ENCODE measurements at places on chromosomes 13 and 19.

DNA sequence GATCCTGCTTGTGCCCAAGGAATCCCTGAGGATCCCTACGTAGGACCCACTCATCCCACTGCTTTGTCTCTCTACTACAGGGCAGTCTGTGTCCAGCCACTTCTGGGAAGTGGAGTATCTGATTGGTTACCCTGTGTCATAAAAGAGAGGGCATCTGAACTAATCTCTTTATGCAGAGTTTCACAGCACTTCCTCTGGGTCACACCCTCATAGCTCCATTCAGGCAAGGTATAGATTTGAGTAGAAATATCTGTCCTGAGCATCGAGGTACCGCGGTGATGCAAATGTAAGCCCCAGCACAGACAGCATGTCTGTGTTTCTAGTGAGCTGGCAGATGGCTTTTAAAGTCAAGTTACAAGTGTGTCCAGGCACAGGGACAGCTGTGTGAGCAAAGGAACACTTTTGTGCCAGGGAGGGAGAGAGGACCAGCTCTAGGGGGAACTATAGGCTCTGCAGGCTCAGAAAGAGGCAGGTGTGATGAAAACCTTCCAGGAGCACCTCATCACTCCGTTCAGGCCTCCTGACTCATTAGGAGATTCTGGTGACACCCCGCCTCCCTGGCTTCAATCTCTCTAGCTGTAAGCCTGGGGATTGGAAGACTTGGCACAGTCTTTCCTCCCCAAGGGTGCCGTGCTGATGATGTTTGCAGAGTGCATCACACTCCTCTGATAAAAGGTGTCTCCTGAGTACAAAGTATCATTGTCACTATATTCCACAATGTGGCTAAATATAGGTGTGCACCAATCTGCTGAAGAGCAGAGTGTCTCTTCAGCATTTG lies 84.3 kb upstream of the UBL3 start:
- peak; percentile 61 for DNase-seq

- DNase-seq: peak; percentile 16
Observed at GRCh38 chr13:110055089-110055488, 251.9 kb downstream of the COL4A1 start.

GRCh38 chr13:112042496-112042895 lies 24.5 kb upstream of the SOX1 start:
- DNase-seq: no peak

DNA sequence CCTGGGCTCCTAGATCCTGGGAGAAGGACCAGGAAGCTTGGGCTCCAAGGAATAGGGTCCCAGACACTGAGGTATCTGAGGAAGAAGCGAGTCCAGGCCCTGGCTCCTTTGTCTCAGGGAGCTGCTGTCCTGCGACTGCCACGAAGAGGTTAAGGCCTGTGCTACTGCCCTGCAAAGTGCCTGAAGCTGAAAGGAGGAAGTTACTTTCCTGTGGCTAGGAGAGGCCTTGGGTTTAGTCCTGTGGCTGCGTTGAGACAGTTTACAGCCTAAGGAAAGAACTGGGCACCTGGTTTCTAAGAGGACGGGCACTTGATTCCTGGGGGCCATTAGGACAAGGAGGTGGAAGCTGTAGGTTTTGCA lies 2.8 kb downstream of the MYADM start:
- DNase-seq: no peak

DNA sequence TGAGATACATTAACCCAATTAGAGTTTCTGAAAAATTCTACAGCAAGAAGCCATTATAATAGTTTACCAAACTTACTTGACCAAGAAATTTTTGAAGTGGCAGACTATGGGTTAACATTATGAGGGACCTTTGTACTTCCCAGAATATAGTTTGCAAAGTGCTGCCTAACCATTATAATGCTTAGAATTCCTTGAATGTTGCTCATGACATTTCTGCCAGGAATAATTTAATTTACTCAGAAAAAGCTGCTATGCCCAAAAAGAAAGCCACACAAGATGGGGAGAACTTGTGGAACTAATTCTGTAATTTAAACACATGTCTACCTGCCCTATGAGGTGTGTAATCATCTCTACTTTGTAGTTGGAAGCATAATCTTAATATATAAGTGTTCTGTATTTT lies 58.1 kb upstream of the MYCBP2 start:
- DNase-seq: no peak

DNA sequence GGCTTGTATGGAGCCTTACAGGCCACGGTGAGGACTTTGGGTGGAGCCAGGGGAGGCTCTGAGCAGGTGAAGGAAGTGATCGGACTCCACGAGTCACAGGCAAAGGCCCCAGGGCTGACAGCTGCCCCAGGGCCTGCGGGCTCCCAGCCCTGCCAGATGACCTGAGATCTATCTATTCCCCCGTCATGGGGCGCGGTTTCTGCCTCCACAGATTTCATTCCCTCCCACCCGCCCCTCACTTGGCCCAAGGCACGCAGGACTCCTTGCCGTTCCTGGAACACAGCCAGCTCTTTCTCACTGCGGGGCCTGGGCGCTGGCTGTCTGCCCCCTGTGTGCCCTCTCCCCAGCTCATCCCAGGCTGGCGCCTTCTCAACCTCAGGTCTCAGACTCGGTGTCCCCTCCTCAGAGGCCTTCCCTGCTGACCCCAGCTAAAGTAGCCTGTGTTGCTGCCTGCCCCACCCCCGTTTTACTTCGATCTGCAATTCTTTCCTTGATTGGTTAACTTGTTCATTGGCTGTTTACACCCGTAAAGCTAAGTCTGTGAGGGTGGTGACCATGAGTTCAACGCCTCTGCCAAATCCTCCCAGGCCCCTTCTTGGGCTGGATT lies 13.9 kb upstream of the PAK4 start:
- DNase-seq: no peak

GRCh38 chr13:50760751-50761150 lies 82.7 kb downstream of the DLEU7 start:
- DNase-seq: peak; percentile 19

DNA sequence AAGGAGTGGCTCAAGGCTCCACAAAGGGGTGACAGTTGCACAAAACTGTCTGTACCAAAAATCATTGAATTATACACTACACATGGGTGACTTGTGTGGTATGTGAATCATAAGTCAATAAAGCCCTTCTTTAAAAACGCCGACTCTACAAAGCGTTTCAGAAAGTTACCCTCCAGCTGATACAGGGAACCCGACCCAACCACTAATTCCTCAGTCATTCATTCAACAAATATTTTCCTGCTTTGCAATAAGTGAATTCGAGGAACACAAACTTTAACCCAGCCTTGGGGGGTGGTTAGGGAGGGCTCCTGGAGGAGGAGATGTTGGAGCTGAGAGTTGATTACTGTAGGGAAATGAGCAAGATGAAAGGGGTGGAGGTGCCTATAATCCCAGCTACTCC lies 32.0 kb downstream of the LTBP4 start:
- no peak for DNase-seq

- DNase-seq: no peak
Observed at GRCh38 chr19:19026299-19026971, 6.9 kb downstream of the SUGP2 start.
